ENCODE measurements at places on chromosomes 1 and 21. TPM values are rescaled to one million over a fixed set of nuclear protein-coding genes. Genes with fewer than 3 reads are reported as not detected.

CZIB gene
- 44.7 TPM for total RNA-seq

GNG4 gene
- total RNA-seq, result under 0.01 TPM

BNIPL gene
- 0.26 TPM for total RNA-seq

LCE1A gene
- total RNA-seq, result not detected

HMCN1 gene
- total RNA-seq, result 151 TPM

GPR157 gene
- 4.3 TPM for total RNA-seq

TNFRSF9 gene
- total RNA-seq, result 0.07 TPM

FAM177B gene
- total RNA-seq, result not detected

IQCC gene
- 1.4 TPM for total RNA-seq

KCNA2 gene
- total RNA-seq, result not detected

SELL gene
- 0.39 TPM for total RNA-seq

RGS13 gene
- not detected for total RNA-seq

ADAMTS4 gene
- 14.7 TPM for total RNA-seq

COL11A1 gene
- total RNA-seq, result 2.5 TPM

SPATA46 gene
- total RNA-seq, result not detected

All from smooth muscle cell of the pulmonary artery (primary cell).